ENCODE measurements at places on chromosomes 1 and 21.
A peak's percentile ranks its signal among the peaks of the same experiment; 100 is the strongest.

- no peak for DNase-seq
Measured at GRCh38 chr21:36487641-36488307, 7.9 kb upstream of the CLDN14 start.

DNA sequence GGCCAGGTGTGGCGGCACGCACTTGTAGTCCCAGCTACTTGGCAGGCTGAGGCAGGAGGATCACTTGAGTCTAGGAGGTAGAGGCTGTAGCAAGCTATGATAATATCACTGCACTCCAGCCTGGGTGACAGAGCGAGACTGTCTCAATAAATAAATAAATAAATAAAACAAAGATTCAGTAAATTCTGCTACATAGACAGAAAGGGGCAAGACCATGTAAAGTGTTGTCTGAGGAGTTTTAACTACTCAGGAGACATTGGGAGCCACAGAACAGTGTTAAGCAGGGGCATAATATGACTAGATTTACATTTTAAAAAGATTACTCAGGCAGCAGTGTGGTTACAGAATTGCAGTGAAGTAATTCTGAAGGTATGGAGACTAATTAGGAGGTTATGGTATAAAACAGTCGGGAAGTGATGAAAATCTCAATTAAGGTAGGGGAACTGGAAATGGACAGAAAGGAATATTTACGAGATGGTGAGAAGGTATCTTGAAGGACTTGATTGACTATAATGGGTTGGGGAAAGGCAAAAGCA lies 94.7 kb downstream of the ATP1B1 start:
- no peak for DNase-seq

GRCh38 chr1:43719063-43719462 lies 11.7 kb downstream of the ST3GAL3 start:
- no peak for DNase-seq

DNA sequence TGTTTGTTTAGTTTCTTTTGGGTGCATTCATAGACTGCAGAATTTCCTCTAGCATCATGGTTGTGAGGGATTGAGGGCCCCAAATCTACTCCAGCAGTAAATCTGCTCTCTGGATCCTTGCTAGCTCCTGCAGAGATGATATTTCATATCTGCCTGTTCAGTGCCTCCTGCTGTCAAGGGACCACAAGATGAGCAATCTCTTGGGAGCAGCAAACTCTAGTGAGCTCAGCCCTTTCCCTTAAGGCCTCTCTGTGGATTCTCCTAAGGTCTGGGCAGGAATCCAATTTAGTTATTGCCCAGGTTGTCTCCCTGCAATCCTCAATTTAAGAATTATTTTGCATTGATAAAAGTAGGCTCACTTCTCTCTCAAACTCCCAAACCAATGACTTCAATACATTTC lies 76.9 kb downstream of the RGS18 start:
- no peak for DNase-seq

- no peak for DNase-seq
Measured at GRCh38 chr1:156926175-156926574, 5.7 kb downstream of the LRRC71 start.

GRCh38 chr1:55610203-55610602 lies 395.0 kb upstream of the USP24 start:
- no peak for DNase-seq

DNA sequence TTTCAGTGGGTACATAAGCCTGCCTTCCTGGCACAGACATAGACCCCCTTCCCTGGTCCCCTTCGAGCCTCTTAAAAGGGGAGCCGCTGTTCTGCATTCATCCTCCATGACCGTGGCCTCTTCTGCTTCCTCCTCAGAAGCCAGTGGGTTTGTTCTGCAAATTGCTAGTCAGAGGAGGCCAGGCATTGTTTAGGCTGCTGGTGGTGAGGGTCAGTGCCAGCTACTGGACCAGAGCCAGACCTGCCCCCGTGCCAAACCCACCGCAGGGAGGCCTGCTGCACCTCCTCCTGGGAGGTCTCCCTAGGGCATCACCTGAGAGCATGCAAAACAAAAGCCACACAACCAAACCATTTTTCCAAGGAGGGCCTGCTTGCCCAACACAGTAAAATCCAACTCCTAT lies 178.4 kb downstream of the MIS18A start:
- DNase-seq, result no peak

- DNase-seq, result no peak
Measured at GRCh38 chr1:2379733-2380404, 11.5 kb downstream of the MORN1 start.

- no peak for DNase-seq
Measured at GRCh38 chr1:152539901-152540300, 25.6 kb downstream of the CRCT1 start.

- DNase-seq, result no peak
Measured at GRCh38 chr21:38343691-38344090, 86.9 kb downstream of the KCNJ15 start.

- no peak for DNase-seq
Measured at GRCh38 chr1:248361121-248361715, at the start of gene OR2T4. Gene OR2T4 (plus strand): TSS chr1:248361665. CDS start chr1:248361665, 0 bp downstream.

GRCh38 chr1:209038735-209039134 lies 544.8 kb upstream of the CAMK1G start:
- no peak for DNase-seq

- DNase-seq, result no peak
Measured at GRCh38 chr1:186465946-186466345, 5.0 kb upstream of the PDC start.

GRCh38 chr1:17935230-17935629 lies 172.4 kb upstream of the IGSF21 start:
- DNase-seq, result no peak

DNA sequence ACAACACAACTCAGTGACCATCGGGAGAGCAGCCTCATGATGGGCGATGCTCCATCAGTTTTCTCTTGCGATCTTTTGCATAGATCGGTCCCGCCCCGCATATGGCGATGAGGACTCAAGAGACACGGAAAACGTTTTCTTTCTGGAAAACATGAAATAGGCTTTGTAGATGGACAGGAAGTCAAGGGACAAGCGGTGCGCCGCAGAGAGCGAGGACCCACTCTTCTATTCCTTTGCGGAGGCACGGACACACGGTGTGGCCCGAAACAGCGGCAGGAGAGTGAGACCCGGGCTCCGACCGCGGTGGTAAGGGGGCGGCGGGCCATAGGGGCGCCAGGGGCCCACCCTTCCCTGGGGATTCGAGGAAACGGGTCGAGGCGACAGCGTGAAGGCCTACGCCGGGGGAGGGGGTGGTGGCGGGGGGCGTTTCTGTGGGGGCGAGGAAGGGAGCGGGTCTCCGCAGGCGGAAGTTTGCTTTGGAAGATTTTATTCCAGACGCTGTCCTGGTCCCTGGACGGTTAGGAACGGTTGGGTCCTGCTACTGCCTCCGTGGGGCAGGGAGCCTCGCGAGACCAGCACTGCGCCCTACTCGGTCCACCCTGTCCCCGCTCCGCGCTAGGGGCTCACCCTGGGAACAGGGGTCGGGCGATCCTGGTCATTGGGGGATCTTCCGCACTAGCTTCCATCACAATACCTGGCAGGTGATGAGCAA lies 796 bp upstream of the TDRKH start:
- peak; percentile 12 for DNase-seq

- DNase-seq, result no peak
Measured at GRCh38 chr1:245084551-245084950, 70.2 kb upstream of the KIF26B start.

DNA sequence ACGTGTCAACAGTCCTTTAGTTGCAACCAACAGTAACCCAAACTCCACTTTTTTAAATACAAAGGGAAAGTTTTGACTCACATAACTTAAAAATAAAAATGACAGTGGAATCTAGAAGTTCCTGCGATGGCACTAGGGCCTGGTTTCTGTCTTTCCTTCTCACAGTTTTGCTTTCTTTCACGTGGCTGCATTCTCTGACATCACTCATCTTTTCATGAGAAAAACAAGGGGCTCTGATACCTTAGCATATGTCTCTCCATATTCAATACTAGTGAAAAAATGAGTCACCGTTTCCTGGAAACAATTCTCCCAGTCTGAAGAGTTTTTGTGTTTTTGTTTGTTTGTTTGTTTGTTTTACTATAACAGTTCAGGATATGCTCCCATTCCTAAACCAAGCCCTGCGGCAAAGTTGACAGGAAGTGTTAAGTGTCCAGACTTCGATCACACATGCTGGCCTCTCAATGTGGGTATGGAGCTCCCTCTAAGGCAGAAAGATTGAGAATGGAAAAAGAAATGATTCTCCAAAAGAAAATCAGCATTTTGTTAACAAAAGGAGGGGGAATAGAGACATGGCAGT lies 483.3 kb downstream of the TTLL7 start:
- no peak for DNase-seq

- DNase-seq, result no peak
Measured at GRCh38 chr1:119544165-119544762, 37.3 kb downstream of the HSD3B1 start.

DNA sequence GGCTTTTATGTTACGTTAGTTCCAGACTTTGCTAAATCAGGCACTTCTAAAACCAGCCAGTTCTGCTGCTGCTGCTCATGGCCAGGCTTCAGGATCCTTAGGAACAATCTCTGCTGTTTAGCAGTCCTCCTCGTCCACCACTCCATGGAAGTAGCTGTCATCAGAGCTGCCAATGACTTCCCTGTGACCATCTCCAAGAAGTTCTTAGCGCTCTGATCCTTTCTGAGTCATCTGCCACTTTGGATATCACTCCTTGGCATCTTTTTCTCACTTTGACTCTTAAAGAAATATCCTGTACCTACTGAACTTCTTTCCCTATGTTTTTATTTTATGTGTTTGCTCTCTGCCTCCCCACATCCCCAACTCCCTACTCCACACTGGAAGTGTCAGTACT lies 14.7 kb upstream of the IRF2BP2 start:
- no peak for DNase-seq

GRCh38 chr21:19547951-19548840 lies 1144.6 kb upstream of the TMPRSS15 start:
- no peak for DNase-seq
